ENCODE measurements at places on chromosomes 7 and 10. TPM values are rescaled to one million over a fixed set of nuclear protein-coding genes. Genes with fewer than 3 reads are reported as not detected.
A peak's percentile ranks its signal among the peaks of the same experiment; 100 is the strongest.

DNA sequence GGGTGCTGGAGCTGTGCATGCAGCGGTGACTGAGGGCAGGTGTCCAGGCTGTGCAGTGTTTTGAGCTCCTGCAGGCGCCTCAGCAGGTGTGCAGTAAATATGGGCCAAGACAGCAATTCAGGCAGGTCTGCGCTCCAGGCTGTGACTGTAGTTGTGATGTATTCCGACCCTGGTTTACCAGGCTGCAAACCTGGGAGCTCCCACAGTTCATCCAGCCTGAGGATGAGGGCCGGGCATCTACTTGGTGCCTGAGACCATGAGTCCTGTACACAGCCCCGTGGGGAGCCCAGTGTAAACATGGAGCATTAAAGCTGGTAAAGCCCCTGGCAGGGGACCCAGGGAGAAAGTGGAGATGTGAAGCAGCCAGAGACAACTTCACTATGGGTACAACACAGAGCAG lies 82.8 kb downstream of the VOPP1 start:
- H3K4me1 ChIP-seq: no peaks in the 10 kb centered on the region
- H3K36me3 ChIP-seq: peaks cover 11% of the 10 kb centered on the region
- no peak overlapping the region for H3K4me3 ChIP-seq
- H3K27ac ChIP-seq: no peak overlapping the region

DNA sequence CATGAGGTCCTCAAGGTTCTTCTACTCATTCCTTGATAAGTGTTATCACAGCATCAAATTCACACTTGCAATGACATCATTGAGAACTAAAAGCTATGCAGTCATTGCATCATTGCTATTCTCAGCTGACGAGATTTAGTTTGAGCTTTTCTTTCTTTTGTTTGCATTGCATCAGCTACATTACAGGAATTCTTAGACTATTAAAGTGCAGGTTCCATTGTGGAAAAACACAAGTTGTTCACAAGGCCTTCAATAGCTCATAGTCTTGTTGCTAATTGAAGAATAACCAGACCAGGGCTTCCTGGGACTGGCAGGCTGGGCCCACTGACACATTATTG lies 139.3 kb downstream of the CXCL12 start:
- H3K36me3 ChIP-seq: no peaks in the 10 kb centered on the region
- no peaks in the 10 kb centered on the region for H3K4me1 ChIP-seq
- DNase-seq: peak; percentile 59
- H3K27me3 ChIP-seq: no peaks in the 10 kb centered on the region

DNA sequence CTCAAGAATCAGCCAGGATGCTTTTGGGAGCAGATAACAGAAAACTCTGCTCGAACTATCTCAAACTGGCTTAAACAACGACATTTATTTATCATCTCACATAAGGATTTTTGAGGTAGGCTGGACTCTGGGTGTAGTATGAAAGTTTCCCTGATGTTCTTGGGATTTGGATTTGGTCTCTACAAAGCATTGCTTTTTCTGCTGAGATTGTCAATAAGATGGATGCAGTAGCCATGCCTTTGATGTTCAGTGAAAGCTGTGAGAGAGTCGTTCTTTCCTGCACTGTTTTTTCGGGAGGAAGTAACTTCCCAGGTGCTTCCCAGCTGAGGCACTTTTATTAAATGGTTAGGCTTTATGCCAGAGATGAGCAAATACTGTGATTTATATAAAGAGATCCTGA lies 181.1 kb downstream of the PRKG1 start:
- H3K27me3 ChIP-seq: no peaks in the 10 kb centered on the region
- H3K4me3 ChIP-seq: no peak overlapping the region
- DNase-seq: no peak
- no peaks in the 10 kb centered on the region for H3K4me1 ChIP-seq

DNA sequence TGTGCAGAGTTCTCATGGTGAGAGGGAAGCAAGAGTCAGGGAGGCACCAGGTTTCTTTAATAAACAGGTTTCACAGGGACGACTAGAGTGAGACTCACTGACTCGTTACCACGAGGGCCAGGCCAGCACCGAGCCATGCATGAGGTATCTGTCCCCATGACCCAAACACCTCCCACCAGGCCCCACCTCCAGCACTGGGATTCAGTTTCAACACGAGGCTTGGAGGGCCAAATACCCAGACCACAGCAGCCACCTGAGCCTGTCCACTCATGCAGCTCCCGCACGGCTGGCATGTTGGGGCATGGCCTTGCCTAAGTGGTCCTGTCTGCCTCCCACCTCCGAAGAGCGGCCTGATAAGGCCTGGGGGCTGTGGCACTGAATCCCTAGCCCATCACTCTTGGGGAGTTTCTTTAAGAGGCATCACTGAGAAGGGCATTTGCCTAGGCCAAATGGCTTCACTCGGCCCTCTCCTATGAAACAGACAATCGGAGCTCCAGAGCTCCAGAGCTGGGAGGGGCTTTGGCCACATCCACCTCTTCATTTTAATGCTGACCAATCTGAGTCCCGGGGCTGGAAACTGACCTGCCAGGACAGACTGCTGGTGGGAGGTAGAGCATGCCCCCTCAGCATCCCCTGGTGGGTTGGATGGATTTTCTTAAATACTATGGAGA lies 157.8 kb downstream of the DNAJB6 start:
- H3K4me3 ChIP-seq: no peak overlapping the region
- DNase-seq: no peak
- H3K27me3 ChIP-seq: no peaks in the 10 kb centered on the region
- no peak overlapping the region for H3K27ac ChIP-seq
- H3K36me3 ChIP-seq: no peaks in the 10 kb centered on the region
- H3K4me1 ChIP-seq: no peaks in the 10 kb centered on the region

- DNase-seq: no peak
- no peaks in the 10 kb centered on the region for H3K36me3 ChIP-seq
- H3K27me3 ChIP-seq: no peaks in the 10 kb centered on the region
- H3K4me3 ChIP-seq: no peak overlapping the region
These were observed 186.3 kb upstream of the ADARB2 start for GRCh38 chr10:1923586-1923985.

GRCh38 chr10:43196131-43196980 lies 58.1 kb downstream of the CSGALNACT2 start:
- DNase-seq: no peak
- H3K36me3 ChIP-seq: no peaks in the 10 kb centered on the region
- H3K27ac ChIP-seq: no peak overlapping the region
- H3K27me3 ChIP-seq: no peaks in the 10 kb centered on the region
- H3K4me1 ChIP-seq: no peaks in the 10 kb centered on the region

GRCh38 chr7:69395061-69395714 lies 203.1 kb upstream of the AUTS2 start:
- H3K4me1 ChIP-seq: peaks cover 24% of the 10 kb centered on the region
- no peaks in the 10 kb centered on the region for H3K27me3 ChIP-seq
- peak; percentile 98 for DNase-seq
- peak overlapping the region; percentile 37 for H3K27ac ChIP-seq
- H3K36me3 ChIP-seq: no peaks in the 10 kb centered on the region

DNA sequence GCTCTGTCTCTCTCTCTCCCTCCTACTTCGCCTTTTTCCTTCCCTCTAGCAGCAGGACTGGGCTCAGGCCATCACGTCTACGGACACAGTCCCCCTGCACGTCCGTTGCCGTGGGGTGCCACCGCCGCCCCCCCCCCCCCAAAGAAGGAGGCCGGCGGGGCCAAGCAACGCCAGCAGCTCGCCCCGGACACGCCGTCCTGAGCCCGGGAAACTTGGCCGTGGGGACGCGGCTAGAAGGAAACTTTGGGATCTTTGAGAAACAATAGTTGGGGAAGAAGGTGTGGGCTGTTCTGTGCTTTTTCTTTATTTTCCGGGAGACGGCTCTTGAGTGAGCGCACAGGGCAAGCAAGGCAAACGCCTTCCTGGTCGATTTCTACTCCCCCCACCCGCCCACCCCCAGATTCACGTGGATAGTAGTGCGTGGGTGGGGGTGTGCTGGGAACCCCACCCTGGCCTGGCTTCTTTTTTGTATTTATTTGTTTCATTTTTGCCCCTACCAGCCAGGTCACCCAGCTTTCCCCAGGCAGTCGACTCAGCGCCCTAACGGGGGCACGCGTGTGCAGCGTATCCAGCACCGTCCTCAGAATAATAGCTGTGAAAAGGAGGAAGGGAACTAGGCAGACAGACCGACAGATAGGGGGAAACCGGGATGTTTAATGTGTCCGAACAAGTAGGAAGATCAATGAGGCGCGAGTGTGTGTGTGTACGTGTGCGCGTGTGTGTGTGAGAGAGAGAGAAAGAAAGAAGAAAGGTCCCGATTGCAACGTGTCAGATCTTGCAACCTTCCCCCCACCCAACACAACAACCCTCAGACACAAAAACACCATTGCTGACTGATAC lies 1.4 kb downstream of the MXI1 start:
- H3K36me3 ChIP-seq: no peaks in the 10 kb centered on the region
- H3K27ac ChIP-seq: peak overlapping the region; percentile 32
- H3K4me3 ChIP-seq: peak overlapping the region; percentile 82
- no peak for DNase-seq
- H3K27me3 ChIP-seq: peaks cover 21% of the 10 kb centered on the region
- peaks cover 5% of the 10 kb centered on the region for H3K4me1 ChIP-seq

The SUGCT gene
- total RNA-seq: 17.9 TPM

DNA sequence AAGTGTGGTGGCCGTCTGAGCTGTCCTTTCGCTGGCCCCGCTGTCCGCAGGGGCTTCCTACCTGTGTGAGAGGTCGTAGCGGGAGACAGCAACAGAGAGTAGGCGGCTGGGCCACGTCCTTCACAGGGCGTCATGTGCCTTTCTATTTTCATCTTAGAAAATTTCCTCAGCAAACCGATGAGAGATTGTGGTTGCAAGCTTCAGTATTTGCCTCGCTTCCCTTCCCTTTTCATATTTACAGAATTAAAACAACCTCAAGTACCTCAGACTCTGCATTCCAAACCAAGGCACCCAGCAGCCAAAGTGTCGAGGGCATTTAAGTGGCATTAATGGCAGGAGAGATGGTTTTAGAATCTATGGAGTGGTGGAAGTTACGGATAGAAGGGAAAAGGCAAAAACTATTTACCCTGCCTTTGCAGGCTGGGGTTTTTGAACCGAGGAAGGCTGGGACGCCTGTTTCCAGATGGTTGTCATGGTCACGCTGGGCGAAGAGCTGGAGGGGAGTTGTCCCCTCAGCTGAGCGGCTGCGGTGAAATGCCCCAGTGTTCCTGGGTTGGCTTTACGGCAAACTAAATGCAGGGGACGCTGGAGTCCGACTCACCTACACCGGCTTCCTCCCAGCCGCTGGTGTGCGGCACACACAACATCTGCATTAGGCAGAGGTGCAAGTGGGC lies 41.9 kb downstream of the WIPI2 start:
- H3K27me3 ChIP-seq: no peaks in the 10 kb centered on the region
- no peak overlapping the region for H3K27ac ChIP-seq
- no peaks in the 10 kb centered on the region for H3K4me1 ChIP-seq
- DNase-seq: no peak
- no peak overlapping the region for H3K4me3 ChIP-seq

DNA sequence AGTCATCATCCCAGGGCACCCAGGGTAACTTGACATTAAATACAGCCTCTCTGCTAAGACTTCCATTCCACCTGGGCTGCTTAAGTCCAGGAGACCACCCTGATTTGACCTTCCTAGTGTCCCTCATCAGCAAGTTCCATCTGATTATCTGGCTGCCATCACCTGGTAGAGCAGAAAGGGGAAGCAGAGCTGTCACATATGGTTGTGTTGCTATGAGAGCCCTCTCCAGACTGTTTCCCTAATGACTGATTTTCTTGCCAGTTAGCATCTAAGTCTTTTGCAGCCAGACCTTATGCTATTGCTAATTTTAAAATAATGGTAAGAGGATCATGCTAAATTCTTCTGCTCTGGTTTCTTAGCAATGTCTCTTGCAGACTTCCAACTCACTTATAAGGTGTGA lies 38.7 kb downstream of the KCNH2 start:
- no peaks in the 10 kb centered on the region for H3K27me3 ChIP-seq
- H3K4me3 ChIP-seq: no peak overlapping the region
- no peak overlapping the region for H3K27ac ChIP-seq
- no peak for DNase-seq
- H3K4me1 ChIP-seq: peaks cover 7% of the 10 kb centered on the region

GRCh38 chr7:16504019-16504418 lies 22.6 kb upstream of the LRRC72 start:
- DNase-seq: peak; percentile 61
- no peak overlapping the region for H3K27ac ChIP-seq

- no peak overlapping the region for H3K4me3 ChIP-seq
- no peak overlapping the region for H3K27ac ChIP-seq
- no peaks in the 10 kb centered on the region for H3K36me3 ChIP-seq
- H3K27me3 ChIP-seq: no peaks in the 10 kb centered on the region
- no peak for DNase-seq
These were observed 88.5 kb upstream of the ZNF479 start for GRCh38 chr7:57220746-57221145.

- H3K27ac ChIP-seq: peak overlapping the region; percentile 86
- no peaks in the 10 kb centered on the region for H3K27me3 ChIP-seq
- no peak for DNase-seq
- H3K4me1 ChIP-seq: peaks cover 33% of the 10 kb centered on the region
- no peak overlapping the region for H3K4me3 ChIP-seq
These were observed 33.1 kb downstream of the MALSU1 start for GRCh38 chr7:23332193-23332592.

DNA sequence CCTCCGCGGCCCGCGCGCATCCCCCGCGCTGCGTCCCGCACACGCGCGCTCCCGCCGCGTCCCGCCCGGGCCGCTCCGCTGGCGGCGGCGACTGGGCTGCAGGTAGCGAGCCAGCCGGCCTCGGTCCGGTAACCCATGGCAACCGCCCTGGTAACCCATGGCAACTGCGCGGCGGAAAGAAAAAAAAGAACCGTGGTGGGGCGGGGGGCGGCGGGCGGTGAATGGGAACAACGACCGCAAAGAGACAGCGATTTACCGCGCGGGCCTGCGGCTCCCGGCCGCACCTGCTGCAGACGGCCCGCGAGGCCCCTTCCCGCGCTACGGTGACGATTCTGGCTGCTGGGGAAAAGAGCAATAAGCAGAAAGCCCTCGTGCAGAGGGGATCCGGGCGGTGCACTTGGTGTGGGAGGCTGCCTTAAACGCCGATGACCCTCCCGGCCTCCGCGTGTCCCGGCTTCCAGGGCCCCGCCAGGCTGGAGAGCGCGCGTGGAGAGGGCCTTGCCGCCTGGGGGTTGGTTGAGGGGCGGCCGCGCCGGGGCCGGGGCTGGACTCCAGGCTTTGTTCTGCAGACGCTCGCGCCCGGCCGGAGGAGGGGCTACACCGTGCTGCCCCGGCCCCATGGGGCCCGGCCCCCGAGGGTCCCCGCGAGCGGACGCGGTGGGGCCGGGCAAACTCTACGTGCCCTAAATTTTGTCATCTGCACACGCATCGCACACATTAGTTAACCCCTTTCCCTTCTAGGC lies 84.7 kb downstream of the SNX10 start:
- H3K36me3 ChIP-seq: no peaks in the 10 kb centered on the region
- H3K27ac ChIP-seq: no peak overlapping the region
- peak overlapping the region; percentile 29 for H3K4me3 ChIP-seq

- no peaks in the 10 kb centered on the region for H3K36me3 ChIP-seq
- peaks cover 10% of the 10 kb centered on the region for H3K27me3 ChIP-seq
These were observed 24.0 kb downstream of the IL2RA start for GRCh38 chr10:6038071-6038631.

- no peak overlapping the region for H3K27ac ChIP-seq
- no peak overlapping the region for H3K4me3 ChIP-seq
- H3K36me3 ChIP-seq: no peaks in the 10 kb centered on the region
- DNase-seq: peak; percentile 18
- H3K4me1 ChIP-seq: peaks cover 12% of the 10 kb centered on the region
These were observed 63.4 kb downstream of the KIAA1549 start for GRCh38 chr7:138917771-138918170.
